ENCODE measurements at places on chromosomes 5 and 9.

GRCh38 chr5:25540628-25541027 is 895.9 kb upstream of the CDH10 start:
- DNase-seq: no peak

- DNase-seq: no peak
These were observed 28.9 kb downstream of the SH3PXD2B start for GRCh38 chr5:172425402-172425801.

- peak; percentile 85 for DNase-seq
These were observed 14.2 kb upstream of the CCDC180 start for GRCh38 chr9:97293207-97293721.

DNA sequence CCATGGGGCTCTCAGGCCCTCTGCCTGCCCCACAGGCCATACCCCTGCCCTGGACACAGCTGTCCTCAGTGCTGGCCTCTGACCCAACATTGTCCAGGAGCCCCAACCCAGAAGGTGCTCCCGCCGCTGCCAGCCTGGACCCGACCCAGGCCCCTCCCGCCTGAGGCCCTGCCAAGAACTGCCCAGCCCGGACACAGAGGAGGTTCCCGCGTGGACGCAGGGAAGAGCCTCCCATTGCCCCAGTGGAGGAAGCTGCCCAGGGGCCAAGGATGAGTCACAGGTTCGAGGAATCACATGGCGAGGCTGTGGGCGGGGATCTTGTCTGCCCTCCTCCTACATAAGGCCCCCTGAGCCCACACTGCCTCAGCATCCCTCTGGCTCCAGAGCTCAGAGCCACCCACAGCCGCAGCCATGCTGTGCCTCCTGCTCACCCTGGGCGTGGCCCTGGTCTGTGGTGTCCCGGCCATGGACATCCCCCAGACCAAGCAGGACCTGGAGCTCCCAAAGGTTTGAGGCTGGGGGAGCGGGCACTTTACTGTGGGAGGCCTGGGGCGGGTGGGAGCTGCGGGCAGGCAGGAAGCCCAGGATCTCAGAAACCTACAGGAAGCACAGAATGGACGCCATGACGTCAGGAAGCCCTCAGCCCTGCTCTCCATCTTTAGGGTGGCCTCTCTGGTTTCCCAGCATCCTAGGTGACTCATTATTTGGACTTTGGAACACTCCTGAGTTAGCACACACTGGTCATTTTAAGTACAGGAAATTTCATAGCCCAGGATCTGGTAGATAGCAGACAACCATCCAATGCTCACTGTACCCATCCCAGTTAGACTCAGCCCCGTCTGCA is at the start of gene PAEP:
Gene PAEP, plus strand, starts transcription at position 366 of the 844 bp plus-strand sequence.
- DNase-seq: no peak

- no peak for DNase-seq
These were observed 216.6 kb downstream of the SGCD start for GRCh38 chr5:156543348-156544145.

- no peak for DNase-seq
These were observed 2095.5 kb upstream of the C9orf72 start for GRCh38 chr9:29668732-29669131.

DNA sequence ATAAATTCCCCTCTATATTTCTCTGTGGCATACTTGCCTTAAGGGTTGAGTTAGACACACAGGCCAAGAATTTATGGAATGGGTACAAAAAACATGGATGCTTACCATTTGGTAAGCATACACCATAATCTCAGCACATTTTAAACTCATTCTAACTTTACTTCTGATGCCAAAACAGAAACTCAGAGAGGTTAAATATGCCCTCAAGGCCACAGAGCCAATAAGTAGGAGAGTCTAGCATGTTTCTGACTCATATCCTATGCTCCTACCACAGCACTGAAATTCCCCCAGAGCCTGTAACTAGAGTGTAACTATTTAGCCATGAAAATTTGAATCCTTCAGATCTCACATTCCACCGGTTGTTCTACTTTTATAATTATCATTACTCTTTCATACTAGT is 559.7 kb downstream of the ACTL7B start:
- no peak for DNase-seq

DNA sequence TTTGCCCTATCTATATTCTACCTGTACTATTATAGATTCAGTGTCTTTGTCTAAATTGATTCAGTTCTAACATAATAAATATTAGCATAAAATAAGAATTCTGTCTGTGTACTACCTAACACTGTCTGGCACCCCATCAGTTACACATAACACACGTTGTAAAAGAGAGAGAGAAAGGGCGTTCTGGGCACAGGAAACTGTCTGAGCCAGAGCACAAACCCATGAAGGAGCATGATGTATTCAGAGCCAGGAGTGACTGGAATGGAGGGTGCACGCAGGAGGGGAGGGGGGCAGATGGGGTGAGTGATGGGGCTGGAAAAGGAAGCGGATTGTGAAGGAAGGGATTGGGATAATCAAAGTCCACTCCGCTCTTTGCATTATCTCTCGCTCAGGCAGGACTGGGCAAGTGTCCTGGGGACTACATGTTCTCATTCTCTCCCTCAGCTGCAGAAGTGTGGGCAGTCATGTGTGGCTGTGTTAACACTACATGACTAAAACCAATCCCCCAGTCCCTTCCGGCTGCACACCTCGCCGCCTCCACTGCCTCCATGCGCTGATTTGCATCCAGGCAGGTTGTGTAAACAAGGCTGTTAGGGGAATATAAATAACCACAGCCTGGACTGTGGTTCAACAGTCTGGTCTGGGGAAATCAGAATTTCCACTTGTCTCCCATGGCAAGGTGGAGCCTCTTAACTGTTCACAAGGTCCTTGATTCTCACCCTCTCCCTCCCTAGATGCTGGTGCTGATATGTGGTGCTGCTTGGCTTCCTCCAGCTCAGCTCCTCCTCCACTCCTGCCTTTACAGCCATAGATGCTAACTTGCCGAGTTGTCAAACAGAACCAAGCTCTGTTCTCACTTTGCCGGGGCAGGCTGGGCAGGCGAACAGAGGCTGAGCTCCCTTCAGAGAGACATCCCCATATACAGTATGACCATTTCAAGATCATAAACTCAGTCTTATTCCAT is 367.5 kb upstream of the BRINP1 start:
- DNase-seq: no peak

DNA sequence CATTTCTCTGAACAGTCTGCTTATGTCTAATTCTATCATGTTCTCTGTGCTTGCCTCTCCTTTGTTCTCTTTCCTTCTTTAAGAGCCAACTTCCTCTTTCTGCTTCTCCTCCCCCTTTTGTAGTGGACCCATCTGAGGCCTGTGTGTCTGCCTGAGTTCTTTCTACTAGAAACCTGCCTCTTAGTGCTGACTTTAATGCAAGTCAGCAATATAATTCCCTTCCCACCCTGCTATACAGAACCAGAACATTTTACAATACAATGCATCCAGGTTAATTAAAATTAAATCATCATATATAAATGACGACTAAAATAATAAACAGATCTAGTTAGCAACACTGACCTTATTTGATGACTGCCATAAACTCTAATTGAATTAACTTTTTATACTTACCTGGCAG is 82.6 kb upstream of the GAS1 start:
- DNase-seq: no peak

- DNase-seq: no peak
These were observed 86.1 kb downstream of the HSD17B3 start for GRCh38 chr9:96215841-96216240.

DNA sequence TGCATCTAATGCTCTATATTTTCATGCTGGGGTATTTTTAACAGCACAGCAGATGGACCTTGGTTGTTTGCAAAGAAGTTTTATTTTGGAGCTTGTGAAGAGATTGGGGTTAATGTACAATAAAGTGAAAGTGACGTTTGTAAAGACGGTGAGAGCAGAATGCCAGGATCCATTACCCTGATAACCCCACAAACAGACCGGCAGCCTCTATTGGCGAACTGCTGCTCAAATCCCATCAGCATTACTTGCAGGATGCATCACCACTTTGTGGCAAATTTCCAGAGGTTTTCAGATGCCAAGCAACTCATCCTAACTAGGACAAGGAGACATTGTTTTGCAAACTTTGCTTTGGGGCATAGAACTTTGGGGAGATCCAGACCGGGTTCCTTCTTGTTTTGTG is 383.3 kb upstream of the ZNF462 start:
- no peak for DNase-seq

DNA sequence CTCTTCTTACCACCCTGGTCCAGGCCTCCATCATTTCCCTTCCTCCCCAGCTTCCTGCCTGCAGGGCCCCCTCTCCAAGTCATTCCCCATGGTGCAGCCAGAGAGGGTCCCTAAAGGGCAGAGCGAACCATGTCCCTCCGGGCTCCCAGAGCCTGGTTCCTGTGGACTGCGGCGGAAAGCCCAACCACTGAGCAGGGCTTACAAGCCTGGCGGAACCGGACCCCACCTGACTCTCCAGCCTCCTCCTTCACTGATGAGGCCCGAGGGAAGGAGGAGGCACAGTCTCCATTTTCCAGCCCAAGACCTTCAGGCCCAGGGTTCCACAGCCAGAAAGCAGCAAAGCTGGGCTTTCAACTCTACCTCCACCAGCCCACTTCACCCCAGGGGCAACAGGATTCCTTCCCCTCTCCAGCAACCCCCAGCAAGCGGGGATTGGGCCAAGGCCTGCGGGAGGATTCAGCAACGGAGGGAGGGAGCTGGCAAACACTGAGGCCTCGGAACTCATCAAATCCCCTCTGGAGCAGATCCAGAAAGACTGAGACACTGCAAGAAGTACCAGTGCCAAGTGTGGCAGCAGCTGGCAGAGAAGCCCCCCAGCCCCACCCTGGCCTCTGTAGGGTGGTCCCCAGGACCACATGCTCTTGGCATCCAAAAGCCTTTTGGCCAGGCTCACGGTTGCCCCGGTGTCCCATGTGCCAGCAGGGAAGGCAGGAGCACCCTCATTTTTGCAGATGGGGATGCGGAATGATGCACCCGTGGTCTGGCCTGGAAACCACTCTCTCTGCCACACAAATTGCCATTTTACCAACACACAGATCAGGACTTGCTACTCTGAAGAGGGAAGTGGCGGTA is 3.1 kb downstream of the FAM163B start:
- no peak for DNase-seq

GRCh38 chr5:155826611-155827507 is 500.1 kb upstream of the SGCD start:
- DNase-seq: no peak

GRCh38 chr9:14937216-14937615 is 27.0 kb upstream of the FREM1 start:
- no peak for DNase-seq

DNA sequence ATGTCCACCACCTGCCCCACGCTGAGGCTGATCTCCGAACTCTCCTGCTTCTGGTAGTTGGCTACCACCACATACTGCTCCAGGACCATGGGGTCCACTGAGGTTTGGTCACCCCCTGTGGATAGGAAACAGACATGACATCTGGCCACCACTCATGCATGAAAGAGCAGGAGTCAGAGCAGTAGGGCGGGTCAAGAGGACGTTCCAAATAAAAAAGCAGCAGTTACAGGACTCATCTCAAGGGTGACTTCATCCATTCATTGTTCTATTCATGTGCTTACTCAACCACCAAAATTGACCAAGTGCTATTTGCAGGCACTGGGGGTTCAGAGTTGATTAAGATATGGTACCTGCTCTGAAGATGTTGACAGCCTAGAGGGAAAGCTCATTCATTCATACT is 79.2 kb upstream of the UBTD2 start:
- no peak for DNase-seq

GRCh38 chr9:111965566-111966019 is 69.0 kb downstream of the UGCG start:
- no peak for DNase-seq

GRCh38 chr9:134052941-134053340 is 14.9 kb downstream of the BRD3 start:
- DNase-seq: no peak

- DNase-seq: no peak
These were observed 26.0 kb downstream of the GABRP start for GRCh38 chr5:170809551-170809950.

- DNase-seq: peak; percentile 95
These were observed at the start of gene MXD3 for GRCh38 chr5:177311723-177312648. Gene MXD3, minus strand, starts transcription at chr5:177311898. Its CDS starts 68 bp downstream, at chr5:177311830.

DNA sequence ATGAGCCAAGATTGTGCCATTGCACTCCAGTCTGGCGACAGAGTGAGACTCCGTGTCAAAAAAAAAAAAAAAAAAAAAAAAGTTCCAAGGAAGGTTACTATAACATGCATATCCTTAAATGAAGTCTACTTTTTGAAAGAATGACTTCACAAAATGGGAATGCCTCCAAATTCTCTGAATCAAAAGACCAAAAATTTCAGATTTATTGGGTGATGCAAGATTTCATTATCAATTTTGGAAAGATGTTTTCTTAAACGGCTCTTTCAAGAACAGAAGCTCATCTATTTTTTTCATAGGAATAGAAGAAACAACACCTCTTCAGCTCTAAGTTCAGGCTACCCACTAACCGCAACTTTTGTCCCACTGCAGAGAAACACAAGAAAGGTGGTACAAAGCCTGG is 69.9 kb downstream of the AUH start:
- DNase-seq: no peak

- DNase-seq: peak; percentile 22
These were observed 358.9 kb downstream of the DEPDC1B start for GRCh38 chr5:60340965-60341471.

DNA sequence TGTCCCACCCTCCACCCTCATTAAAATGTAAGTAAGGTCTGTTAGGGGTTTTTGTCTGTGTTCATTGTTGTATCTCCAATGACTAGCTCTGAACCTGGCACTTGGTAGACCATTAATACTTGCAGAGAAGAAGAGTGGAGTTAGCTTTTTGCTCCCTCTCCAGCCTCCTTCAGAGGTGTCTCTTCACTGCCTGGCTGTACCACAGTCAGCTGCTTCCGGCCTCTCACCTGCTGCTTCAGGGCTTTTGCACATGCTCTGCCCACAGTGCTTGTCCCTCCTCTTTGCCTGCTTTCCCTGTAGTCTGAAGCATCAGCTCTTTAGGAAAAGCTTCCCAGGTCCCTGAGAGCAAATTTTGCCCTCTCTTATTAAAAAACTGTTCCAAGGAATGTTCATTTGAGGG is 83.6 kb downstream of the SNX24 start:
- no peak for DNase-seq

DNA sequence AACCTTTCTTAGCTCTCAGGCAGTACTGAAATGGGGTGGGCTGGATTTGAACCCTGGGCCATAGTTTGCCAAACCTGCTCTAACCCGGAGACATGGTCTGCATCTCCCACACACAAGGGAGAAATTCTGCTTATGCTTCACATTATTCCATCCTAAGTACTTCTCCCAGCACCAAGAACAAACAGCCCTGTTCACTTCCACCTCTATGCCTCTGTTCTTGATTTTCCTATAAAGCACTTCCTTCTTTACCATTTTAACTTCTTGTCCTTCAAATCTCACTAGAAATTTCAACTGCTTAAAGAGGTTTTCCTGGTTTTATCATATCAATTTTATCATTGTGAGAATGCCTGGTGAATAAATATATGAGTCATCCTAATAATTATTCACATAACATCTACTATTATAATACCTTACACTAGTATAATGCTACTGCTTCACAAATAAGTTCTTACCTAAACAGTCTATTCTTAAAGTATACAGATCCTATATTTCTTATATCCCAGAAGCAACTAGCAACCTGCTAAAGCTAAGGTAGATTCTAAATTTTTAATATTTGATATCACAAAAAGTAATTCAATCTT is 12.7 kb downstream of the FEM1C start:
- DNase-seq: no peak
